Astrocyte of the spinal cord (primary cell): ENCODE measurements at places on chromosomes 2 and 18.

DNA sequence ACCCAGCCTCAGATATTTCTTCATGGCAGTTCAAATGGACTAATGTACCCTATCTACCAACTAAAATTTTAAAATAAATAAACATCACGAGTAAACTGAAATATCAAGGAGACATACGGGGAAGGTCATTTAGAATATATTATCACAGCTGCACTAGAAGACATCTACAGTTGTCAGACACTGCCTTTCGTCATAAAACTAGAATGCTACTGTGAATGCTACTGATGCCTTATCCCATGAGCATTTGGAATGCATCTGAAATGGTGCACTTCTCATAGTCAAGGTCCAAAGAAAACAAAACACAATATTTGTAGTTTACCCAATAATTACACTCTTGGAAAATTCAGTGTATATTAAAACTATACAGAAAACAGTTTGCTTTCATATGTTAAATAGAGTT lies 165.2 kb downstream of the MREG start:
- DNase-seq = no peak

- DNase-seq = peak; percentile 23
Measured at GRCh38 chr2:189751080-189751658, 11.4 kb downstream of the OSGEPL1 start.

GRCh38 chr2:30437809-30438548 lies 9.1 kb upstream of the LCLAT1 start:
- no peak for DNase-seq

- DNase-seq = peak; percentile 13
Measured at GRCh38 chr2:135744760-135745314, 3.2 kb downstream of the UBXN4 start.

DNA sequence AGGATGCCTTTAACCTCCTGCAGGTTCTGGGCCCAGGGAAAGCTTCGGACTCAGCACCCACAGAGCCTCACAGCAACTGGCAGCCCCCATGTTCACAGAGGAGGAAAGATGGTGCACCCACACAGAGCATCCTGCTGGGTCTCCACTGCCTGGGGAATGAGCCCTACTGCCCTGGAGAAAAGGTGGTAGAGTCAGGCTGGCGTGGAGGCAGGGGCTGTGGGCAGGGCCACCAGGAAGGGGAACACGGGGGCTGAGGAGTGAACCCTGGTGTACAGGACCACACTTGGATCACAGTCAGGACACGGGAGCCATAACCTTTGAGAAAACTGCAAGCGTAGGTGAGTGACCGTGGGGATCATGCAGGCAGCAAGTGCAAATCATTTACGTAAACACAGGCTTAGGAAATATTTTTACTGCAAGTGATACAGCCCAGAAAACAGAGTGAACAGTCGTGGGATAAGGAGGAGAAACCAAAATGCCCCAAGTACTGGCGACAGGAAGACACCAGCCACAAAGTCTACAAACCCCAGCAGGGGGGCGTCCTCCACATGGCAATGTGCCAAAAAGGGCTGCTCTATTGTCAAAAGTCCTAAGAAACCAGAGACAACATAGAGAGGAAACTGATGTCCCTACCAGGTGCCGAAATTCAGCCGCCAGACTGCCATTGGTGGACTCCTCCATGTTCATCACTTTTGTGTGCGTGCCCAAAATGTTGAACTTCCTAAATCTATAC lies 27.6 kb downstream of the STAT1 start:
- no peak for DNase-seq

DNA sequence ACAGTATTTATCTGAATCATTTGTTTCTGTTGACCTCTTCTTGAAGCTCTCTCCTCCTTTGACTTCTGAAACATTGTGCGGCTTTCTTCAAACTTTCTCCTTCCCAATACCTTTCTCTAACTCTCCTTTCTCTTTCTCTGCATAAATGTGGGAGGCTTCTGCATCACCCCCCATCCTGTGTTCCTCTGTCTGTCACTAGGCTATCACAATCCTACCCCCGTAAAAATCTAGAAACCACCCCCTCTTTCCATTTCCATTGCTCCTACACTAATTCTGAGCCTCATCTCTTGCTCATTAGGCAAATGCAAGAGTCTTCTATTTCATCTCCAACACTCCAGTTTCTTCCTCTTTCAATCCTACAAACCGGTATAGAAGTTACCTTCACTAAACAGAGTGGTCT lies 32.2 kb upstream of the ZNF385B start:
- DNase-seq = no peak

- no peak for DNase-seq
Measured at GRCh38 chr2:74037379-74037860, 52.7 kb downstream of the TET3 start.

DNA sequence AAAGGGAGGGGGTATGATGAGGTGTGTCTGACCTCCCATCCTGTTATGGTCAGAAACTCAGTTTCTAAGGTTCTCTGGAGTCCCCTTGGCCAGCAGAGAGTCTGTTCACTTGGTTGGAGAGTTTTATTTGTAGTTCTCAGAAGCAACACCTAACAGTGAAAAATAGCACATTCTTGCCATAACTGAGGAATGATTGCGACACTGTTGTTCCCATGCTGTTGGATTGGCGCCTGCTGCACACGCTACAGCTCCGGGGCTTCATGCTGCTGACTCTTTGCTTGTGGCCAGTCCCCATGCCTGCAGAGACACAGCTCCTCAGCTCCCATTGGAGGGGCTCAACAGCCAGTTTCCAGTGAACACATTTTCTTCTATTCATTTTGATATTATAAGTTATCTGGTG lies 42.1 kb downstream of the TPGS2 start:
- DNase-seq = peak; percentile 78

DNA sequence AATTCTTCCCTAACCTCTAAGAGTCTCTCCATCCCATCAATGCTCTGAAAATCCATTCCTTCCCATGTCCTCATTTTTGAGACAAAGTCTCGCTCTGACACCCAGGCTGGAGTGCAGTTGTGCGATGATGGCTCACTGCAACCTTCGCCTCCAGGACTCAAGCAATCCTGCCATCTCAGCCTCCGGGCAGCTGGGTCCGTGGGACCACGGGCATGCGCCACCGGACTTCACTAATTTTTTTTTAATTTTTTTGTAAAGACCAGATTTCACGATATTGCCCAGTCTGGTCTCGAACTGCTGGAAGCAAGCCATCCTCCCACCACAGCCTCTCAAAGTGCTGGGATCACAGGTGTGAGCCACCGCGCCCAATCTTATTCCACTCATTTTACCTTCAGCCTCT lies 1.6 kb downstream of the FEZ2 start:
- DNase-seq = no peak

GRCh38 chr2:70627211-70627898 lies 73.7 kb upstream of the TGFA start:
- no peak for DNase-seq

GRCh38 chr2:234863043-234863934 lies 88.5 kb upstream of the SH3BP4 start:
- DNase-seq = peak; percentile 56

DNA sequence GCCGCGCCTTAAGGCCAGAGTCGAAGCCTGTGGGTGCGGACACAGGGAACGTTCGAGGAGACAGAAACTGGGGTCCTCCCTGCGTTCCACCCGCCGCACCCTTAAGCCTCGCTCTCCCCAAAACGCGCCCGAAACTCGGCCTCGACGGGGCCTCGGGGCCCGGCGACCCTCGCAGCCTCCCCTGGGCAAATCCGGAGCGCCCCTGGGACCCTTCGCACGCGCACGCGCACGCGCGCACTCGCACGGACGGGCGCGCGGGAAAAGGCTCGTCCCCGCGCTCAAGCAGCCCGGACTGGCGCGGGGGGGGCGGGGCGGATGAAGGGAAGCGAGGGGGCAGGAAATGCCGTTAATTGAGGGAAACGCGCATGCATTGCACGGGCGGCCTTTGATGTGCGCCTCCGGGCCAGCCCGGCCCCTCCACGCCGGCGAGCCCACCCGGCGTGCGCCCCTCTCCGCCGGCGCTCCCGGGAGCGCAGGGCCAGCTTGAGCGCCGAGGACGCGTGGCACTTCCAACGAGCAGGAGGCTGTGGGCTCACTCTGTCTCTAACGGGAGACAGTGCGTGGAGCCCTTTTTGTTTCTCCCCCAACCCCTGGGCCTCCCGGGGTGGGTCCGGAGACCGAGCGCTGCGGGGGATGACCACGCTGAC lies 5.4 kb upstream of the SALL3 start:
- DNase-seq = no peak

GRCh38 chr18:58345875-58346274 lies 283.0 kb downstream of the ALPK2 start:
- no peak for DNase-seq

GRCh38 chr2:206851521-206851920 lies 86.1 kb downstream of the FASTKD2 start:
- DNase-seq = no peak

GRCh38 chr2:126751477-126751876 lies 95.5 kb downstream of the GYPC start:
- DNase-seq = no peak

GRCh38 chr18:35076135-35076924 lies 35.1 kb downstream of the MAPRE2 start:
- peak; percentile 83 for DNase-seq

GRCh38 chr2:12320991-12321641 lies 395.6 kb upstream of the TRIB2 start:
- peak; percentile 97 for DNase-seq

- DNase-seq = no peak
Measured at GRCh38 chr2:196183172-196183473, 11.7 kb upstream of the STK17B start.

DNA sequence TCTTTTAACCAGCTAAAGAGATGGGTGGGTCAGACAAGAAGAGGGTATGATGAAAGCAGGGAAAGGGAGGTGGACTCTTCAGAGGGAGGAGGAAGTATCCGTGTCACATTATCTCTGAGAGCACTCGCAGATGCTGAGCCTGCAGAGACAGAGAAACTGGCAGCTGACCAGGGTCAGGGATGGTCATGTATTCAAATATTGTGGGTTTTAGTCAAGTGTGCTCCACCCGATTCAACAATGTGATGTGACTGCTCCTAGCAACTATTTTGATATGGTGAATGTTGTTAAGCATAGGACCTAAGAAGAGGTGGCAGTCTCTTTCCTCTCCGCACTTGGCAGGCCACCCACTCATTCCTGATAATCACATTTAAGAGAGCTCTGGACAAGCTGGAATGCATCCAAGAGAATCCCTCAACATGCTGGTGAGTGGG lies 1.3 kb upstream of the CLIP4 start:
- peak; percentile 61 for DNase-seq

GRCh38 chr2:201320701-201321100 lies 36.4 kb downstream of the FLACC1 start:
- DNase-seq = no peak

- DNase-seq = peak; percentile 67
Measured at GRCh38 chr2:183927406-183928325, 670.7 kb upstream of the ZNF804A start.

DNA sequence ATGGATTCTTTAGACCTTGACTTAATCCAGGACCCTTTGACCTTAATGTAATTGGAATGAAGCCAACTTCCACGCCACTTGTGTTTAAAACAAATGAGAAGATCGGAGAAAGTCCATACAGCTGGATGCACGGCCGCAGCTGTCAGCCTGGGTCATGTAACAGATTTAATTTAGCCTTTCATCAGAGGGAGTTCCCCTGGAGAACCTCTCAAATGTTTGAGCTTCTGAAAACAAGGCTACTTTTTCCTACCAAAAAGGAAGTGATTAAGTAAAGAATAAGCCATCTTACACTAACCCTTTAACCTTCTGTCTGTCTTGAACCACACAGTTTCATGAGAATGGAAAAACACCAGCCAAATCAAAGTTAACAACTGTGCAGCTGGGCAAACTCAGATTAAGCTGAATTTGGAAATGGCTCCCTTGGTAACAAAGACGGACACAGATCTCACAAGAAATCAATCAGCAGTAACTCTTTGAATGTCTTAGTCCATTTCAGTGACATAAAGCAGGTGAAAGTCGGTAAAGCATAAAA lies 103.6 kb downstream of the DOCK10 start:
- peak; percentile 84 for DNase-seq

- DNase-seq = peak; percentile 38
Measured at GRCh38 chr2:226873051-226873620, 37.3 kb downstream of the RHBDD1 start.

DNA sequence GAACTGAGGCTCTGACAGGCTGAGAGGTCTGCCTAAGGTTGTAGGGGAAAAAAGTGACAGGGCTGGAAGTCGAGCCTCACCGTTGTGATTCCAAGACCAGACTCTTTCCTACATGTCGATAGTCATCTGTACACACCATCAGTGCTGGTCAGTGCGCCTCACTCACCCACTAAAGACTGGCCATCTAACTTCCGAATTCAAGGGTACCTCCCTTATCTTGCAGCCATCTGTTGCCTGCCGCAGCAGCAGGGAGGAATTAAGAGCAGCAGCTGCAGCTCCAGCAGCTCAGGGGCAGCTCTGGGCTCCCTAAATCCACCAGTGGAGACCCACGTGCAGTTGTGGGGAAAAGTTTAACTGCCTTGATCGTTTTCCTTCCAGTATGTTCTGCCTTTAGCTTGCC lies 32.6 kb upstream of the GPR39 start:
- DNase-seq = no peak

GRCh38 chr2:103335403-103335802 lies 573.6 kb downstream of the TMEM182 start:
- DNase-seq = no peak

- no peak for DNase-seq
Measured at GRCh38 chr2:230919240-230919639, 5.8 kb downstream of the GPR55 start.

GRCh38 chr2:38131676-38132075 lies 55.7 kb upstream of the CYP1B1 start:
- DNase-seq = no peak

GRCh38 chr18:8045884-8046281 lies 478.8 kb downstream of the PTPRM start:
- no peak for DNase-seq

GRCh38 chr2:9830685-9831410 lies 12.4 kb upstream of the TAF1B start:
- no peak for DNase-seq

GRCh38 chr18:13416208-13416607 lies 197.6 kb downstream of the LDLRAD4 start:
- peak; percentile 20 for DNase-seq

GRCh38 chr2:66843847-66844246 lies 408.9 kb downstream of the MEIS1 start:
- DNase-seq = no peak

- peak; percentile 51 for DNase-seq
Measured at GRCh38 chr18:61606068-61606660, 272.9 kb downstream of the CDH20 start.

DNA sequence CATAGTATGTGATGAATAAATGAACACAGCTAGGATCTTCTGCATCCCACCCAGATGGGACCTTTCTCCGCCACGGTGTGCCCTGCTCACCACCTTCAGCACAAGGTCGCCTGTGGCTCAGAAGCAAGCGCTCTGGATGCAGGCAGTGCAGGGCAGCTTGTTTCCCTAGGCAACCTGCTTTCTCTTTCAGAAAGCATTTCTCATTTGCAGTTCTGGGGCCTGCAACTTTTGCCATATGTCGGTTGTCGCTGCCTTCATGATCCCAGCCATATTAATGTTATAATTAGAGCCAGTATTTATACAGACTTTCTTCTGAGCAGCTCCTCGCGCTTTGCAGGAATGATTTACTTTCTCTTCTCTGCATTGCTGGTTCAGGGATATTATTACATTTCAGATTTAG lies 692.8 kb downstream of the RNF144A start:
- DNase-seq = no peak
